Lung (tissue), 17 donors: ENCODE measurements at places on chromosomes 7 and 10.
A peak's percentile ranks its signal among the peaks of the same experiment; 100 is the strongest.

GRCh38 chr10:14459665-14460064 is 128.9 kb upstream of the FRMD4A start:
- no peak for DNase-seq

GRCh38 chr10:25130906-25131305 is 43.9 kb upstream of the GPR158 start:
- DNase-seq = no peak

GRCh38 chr10:86306628-86307278 is 59.8 kb downstream of the GRID1 start:
- DNase-seq = peak; percentile 22

DNA sequence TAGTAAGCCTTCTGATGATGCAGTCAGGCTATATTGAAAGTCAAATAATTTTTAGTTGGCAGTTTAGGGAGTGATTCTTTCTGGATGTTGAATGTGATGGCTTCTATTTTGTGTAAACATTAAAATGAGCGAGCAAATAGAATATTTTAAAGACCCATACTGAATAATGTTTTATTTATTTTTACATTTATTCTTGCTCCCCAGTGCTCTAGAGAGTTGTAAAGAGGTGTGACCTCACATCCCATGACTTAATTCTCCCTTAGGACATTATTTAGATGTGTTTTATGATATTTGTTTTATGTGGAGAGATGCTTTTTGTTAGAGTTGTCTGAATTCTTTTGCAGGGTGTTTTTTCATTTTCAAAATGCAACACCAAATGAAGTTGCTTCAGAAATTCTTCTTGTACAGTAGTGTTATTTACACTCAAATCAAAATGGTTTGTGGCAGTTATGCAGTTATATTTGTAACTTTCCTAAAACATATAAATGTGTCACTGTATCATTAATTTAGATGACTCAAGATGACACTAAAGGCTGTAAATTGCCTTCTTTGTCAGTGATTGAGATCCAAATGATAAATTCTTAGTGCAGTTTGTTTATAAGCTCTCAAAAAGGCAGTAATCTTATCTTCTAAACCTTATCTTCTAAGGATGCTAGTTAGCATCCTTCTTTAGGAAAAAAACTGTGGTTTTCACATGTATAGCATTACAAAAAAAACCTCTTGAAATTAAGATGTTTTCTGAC is 12.4 kb downstream of the UMAD1 start:
- DNase-seq = no peak

DNA sequence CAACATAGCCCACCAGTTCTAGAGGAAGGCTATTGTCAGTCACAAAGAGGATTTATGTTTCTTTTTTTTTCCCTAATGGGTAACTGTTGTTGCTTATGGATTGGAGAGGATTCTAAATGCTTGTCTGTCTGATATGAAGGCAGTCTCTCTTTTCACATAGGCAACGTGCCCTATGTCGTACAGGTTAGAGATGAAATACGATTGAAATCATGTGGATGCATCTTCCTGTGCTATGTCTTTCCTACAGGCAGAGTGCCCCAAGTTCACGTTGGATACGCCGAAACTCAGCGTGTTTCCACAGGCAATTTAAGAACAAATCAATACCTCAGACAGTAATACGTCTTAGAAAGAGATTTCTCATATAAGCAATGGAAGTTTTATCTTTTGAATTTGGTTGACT is 93.8 kb downstream of the CELF2 start:
- no peak for DNase-seq

DNA sequence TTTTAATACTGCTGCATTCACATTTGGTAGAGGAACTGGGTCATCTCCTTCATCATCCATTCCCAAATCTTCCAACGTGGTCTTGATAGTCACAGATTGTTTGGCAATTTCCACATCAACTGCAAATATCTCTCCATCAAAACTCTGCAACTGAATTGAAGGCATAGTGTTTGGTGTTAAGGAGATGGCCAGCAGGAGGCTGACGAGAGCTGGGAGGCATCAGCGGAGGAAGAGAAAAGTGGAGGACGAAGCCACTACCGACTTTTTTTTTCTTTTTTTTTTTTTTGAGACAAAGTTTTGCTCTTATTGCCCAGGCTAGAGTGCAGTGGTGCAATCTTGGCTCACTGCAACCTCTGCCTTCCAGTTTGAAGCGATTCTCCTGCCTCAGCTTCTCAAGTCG is 205.0 kb upstream of the KCTD7 start:
- DNase-seq = no peak

DNA sequence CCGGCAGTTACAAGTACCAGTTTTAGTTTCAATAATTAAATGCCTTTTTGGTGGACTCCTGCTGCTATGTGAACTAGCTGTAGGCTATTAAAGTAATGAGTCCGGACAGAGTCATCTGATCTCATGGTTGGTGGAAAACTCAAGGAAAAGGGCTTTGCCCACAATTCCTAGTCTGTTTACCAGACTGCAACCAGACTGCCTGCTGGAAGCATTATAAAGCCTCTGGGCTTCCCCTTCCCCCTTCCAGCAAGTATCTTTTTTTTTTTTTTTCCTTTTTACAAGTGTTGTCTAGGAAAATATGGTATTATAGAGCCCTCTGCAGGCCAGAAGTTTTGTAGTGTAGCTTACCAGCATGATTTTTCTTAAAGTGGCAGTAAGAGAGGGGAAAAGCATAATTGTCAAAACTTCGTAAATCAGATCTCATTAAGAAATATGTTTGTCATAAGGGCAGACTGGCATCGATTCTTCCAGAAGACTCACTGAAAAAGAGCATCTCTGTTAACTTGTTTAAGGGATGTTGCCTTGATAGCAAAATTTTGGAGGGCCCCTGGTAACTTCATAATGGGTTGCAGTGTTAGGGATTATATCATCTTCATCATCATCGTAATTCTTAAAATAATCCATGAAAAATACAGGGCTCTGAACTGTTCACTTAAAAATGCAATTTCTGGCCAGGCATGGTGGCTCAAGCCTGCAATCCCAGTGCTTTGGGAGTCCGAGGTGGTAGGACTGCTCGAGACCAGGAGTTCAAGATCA is 181.3 kb downstream of the TAX1BP1 start:
- peak; percentile 57 for DNase-seq

DNA sequence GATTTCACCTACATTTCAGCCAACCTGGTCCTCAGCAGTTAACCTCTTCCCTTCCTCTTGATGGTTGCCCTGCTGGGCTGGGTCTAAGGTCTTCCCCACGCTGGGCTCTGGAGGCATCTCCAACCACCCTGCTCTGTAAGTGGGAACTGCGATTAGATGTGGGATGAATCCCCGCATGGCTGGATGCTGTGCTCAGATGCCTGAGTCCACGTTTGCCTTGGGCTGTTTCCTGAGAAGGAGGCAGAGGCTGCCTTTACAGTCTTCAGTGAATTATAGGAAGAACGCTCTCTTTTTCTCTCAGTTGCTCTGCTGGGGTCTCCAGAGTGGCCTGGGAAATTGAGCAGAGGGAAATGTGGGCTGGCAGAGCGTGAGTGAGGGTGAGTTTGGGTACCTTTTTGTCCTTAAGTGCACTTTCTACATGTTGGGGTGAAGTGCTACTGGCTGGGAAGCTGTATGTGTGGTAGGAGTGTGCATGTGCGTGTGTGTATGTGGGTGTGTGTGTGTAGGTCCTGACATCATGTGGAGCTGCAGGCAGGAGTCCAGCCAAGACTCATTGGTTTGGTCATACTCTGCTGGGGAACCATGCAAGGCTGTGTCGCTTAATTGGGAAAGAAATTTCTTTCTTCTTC is 1.5 kb downstream of the GIMAP8 start:
- peak; percentile 38 for DNase-seq

DNA sequence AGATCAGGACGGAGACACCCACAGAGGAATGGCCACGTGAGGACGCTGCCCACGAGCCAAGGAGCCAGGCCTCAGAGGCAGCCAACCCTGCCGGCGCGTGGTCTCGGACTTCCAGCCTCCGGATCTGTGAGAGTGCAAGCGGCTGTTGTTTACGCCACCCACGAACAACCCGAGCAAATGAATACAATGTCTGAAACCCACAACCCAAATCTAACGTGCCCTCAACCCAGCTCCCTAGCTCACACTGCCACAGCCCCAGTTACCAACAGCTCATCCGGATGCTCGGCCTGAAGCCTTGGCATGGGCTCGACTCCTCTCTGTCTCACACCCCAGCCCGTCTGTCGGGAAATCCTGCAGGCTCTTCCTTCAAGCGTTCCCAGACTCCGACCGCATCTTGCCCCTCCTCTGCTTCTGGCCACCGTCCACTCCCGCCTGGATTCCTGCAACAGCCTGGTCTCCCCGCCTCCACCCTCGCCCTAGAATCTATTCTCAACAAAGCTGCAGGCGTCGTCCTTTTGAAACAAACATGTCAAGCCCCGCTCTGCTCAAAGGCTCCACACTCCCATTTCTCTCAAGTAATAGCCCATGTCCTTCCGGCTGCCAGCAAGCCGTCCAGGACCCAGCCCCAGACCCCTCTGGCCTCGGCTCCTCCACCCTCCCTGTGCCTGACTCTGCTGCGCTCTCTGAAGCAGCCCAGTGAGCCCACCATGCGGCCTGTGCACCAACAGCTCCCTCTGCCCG is 35.3 kb downstream of the STK32C start:
- DNase-seq = peak; percentile 89

DNA sequence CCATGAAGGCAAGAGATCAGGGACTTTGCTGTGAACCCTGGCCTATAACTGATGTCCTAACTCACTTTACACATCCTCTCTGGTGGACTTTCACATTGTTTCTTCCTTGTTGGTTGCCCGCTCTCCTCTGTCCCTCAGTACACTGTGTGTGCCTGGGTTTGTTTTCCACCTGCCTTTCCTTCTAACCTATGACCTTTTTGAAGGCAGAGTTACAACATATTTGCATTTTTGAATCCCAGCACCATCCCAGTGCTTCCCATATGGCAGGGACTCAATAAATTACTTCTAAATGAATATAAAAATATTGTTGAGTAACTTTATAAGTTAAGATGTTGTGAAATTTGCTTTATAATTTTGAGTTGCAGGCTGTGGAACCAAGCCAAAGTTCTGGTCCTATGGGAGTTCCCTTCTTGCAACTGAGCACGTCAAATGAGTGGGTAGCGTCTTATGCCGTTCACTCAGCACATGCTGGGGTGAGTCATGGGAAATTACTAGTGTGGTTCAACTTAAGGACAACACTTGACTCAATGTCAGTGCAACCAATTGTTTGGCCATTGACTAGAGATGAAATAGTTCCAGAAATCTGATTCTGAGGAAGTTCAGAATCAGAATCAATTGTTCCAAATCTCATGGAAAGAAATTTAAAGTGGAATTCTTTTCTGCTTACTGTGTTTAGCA is 250.9 kb downstream of the TWIST1 start:
- DNase-seq = no peak

- DNase-seq = no peak
These were observed 399.6 kb downstream of the DPP6 start for GRCh38 chr7:154451480-154452457.

DNA sequence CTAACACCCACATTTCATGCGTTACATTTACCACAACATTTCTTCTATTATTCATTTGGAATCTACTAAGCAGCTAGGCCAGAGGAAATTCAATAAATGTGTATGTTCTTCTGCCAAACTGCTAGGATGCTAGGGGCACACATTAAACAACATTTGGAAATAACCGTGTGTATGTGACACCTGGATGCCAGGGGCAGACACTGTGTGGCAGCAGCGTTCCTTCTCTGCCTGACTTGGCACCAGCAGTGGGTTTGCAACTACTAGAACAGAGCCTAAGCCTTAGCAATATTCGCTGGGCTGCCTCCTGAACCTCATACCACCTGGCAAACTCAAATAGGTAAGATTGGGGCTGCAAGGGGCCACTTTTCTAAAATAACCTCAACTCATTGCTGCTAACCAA is 182.1 kb downstream of the CHCHD3 start:
- no peak for DNase-seq
